ENCODE measurements at places on chromosomes 5 and 9. TPM values are rescaled to one million over a fixed set of nuclear protein-coding genes. Genes with fewer than 3 reads are reported as not detected.
A peak's percentile ranks its signal among the peaks of the same experiment; 100 is the strongest.

DNA sequence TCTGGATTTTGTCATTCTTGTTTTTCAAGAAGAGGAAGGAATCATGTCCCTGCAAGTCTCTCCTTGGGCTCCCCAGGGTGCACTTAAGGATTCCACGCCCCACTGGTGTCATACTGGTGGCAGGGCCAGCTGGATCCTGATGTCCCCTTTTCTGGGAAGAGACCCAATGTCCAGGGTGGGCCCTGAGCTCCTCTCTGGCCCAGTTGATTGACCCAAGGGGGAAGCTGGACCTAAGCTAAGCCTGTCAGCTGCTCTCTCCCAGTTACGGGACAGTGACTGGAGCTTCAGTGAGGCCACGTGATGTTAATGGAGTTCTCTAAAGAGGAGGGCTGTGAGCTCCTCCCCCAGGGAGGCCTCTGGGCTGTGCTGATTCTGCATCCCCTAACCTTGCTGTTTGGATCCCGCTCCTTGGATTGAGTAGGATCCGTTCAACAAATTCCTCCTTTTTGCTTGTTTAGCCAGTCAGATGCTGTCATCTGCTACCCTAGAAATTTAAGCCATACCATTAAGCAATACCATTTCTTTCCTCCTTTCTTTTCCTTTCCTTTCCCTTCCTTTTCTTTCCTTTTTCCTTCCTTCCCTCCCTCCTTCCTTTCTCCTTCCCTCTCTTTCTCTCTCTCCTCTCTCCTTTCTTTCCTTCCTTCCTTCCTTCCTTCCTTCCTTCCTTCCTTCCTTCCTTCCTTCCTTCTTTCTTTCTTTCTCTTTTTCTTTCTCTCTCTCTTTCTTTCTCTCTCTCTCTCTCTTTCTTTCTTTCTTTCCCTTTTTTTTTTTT, 17.2 kb downstream of the NKX2-5 start:
- DNase-seq = no peak

The CDH9 gene
- not detected for total RNA-seq

The PCDHB10 gene
- 4.5 TPM for total RNA-seq

DNA sequence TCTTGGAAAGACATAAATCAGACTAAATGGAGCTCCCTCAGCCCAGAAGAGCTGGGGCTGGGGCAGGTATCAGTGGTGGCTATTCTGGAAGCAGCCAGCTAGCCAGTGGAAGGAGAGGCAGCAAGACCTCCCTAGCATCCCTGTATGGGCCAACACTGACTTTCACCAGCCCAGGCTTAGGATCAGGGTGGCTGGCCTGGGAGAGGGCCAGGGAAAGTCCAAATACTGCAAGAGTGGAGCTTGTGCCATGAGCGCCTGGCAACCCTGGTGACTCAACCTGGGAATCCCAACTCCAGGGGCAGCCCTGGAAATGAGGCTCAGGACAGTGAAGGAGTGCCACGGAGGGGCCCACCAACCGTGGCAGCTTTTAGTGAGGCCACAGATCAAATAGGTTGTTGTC, 7.6 kb upstream of the IRF1 start:
- peak; percentile 62 for DNase-seq

The RASGEF1C gene
- total RNA-seq = not detected

- DNase-seq = no peak
Observed at GRCh38 chr9:109421026-109421970, 76.8 kb downstream of the PTPN3 start.
